ENCODE measurements at places on chromosomes 2 and 18. TPM values are rescaled to one million over a fixed set of nuclear protein-coding genes. Genes with fewer than 3 reads are reported as not detected.

Gene SLC35F6
- total RNA-seq: 55.7 TPM

Gene CDH19
- 72.3 TPM for total RNA-seq

Gene OTOS
- not detected for total RNA-seq

Gene ALKAL2
- 1.1 TPM for total RNA-seq

Gene IL1RN
- total RNA-seq: 0.41 TPM

Gene DRC1
- total RNA-seq: not detected

Gene MSTN
- total RNA-seq: 0.19 TPM

Gene FBXO15
- total RNA-seq: 0.30 TPM

Gene MCFD2
- total RNA-seq: 77.5 TPM

Gene MAPRE3
- total RNA-seq: 20.6 TPM

Gene AGFG1
- total RNA-seq: 47.8 TPM
